Esophagus squamous epithelium (tissue), 5 donors: ENCODE measurements at places on chromosomes 5 and 9.

GRCh38 chr5:119359737-119360413 is 4.1 kb downstream of the TNFAIP8 start:
- DNase-seq = no peak

- no peak for DNase-seq
Observed at GRCh38 chr9:19938990-19939733, 150.3 kb upstream of the SLC24A2 start.

- DNase-seq = no peak
Observed at GRCh38 chr9:110821064-110821463, 152.5 kb downstream of the MUSK start.

DNA sequence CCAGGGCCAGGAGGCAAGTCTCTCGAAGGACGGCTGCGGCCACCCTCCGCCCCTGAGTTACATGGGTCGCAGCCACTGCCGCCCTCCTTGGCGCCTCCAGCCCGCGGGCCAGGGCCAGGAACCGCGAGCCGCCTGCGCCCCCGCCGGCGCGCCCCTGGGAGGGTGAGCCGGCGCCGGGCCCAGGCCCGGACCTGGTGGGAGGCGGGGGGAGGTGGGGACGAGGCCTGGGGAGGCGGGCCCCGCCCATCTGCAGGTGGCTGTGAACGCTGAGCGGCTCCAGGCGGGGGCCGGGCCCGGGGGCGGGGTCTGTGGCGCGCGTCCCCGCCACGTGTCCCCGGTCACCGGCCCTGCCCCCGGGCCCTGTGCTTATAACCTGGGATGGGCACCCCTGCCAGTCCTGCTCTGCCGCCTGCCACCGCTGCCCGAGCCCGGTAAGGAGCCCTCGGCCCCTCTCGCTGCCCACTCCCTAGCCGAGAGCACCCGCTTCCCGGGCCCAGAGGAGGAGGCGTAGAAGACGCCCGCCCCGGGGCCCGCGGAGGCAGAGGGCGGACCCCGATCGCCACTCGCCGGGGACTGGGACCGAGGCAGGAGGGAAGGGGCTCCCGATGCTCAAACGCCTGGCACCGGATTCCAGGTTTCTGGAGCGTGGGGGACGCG is at the start of gene ASS1:
Gene ASS1 (plus strand): TSS at position 397 of the 657 bp plus-strand sequence. CDS start 7,268 bp downstream, outside the sequence.
- DNase-seq = no peak

GRCh38 chr5:75707911-75708509 is 9.2 kb downstream of the POC5 start:
- no peak for DNase-seq

GRCh38 chr5:6480133-6481051 is 31.7 kb downstream of the UBE2QL1 start:
- DNase-seq = no peak

DNA sequence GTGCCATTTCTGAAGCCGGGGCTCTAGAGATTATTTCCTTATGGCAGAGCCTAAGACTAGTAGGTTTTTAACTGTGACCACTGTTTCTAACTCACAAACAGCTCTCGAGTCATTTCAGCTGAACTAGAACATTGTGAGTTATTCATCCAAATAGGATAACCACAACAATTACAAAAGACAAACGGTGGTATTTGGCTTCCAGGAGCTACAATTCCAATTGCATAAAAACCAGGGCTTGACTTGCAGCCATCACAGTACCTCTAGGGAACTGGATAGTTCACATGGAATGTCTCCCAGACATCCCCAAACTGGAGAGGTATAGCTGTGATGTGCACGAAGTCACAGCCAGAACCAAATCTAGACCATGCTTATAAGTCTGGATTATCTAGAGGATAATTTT is 224.8 kb downstream of the FAM114A2 start:
- DNase-seq = no peak

DNA sequence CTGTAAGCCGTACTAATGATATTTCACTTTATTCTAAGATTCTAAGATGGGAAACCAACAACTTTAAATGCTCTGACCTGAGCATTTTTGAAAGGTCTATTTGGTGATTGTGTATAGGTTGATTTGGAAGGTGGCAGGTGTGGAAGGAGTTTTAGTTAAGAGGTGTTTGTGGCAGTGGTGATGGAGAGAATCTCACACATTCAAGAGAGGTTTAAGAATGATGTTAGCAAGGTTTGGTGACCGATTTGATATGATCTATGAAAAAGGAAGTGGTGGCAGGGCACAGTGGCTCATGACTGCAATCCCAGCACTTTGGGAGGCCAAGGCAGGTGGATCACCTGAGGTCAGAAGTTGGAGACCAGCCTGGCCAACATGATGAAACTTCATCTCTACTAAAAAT is 319.2 kb upstream of the CD180 start:
- DNase-seq = no peak

DNA sequence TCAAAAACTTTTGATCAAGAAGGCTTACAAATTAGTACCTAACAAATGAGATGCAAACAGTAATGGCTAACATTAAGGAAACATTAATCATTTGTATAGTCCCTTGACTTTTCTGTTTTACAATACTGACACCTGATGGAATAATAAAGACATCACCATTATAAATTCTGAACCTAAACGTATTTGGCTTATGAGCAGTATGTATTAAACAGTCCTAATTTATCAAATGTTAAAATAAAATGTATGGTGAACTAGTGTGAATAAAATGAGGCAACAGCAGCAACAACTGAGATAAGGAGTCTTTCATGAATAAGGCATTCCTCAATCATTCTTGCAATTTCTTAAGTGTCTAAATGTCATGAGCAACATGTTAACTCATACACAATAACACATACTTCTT is 6.0 kb downstream of the PUM3 start:
- no peak for DNase-seq

DNA sequence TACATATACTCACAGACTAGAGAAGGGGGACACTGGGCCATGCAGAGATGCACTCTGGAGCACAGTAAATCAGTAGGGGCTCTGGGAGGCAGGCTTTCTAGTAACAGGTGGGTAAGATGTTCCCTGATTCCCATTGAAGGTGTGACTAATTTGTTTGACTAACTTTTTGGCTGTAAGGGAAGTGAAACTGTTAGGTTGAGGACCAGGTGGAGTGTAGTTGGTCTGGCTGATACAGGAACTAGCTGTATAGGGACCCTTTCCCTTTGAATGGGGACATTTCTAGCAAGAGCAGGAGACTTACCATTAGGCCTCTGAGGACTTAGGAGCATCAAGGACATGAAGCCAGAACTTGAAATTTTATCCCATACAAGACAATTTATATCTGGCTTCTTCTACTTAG is 989.6 kb upstream of the COX7C start:
- DNase-seq = no peak

DNA sequence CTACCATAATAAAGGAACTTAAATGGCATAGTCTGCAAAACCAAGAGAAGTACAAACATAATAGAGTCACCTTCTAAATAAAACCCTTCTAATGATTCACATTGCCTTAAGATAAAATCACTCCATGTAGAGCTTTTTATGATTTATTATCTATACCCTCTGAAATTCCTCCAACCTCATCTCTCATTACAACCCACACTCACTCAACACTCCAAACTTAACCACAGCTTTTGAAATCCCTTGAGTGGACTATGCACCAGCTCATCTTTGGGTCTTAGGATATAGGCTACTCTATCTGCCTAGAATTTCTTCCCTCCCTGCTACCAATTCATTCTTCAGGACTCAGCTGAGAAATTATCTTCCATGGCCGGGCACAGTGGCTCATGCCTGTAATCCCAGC is 122.5 kb downstream of the CETN3 start:
- no peak for DNase-seq

DNA sequence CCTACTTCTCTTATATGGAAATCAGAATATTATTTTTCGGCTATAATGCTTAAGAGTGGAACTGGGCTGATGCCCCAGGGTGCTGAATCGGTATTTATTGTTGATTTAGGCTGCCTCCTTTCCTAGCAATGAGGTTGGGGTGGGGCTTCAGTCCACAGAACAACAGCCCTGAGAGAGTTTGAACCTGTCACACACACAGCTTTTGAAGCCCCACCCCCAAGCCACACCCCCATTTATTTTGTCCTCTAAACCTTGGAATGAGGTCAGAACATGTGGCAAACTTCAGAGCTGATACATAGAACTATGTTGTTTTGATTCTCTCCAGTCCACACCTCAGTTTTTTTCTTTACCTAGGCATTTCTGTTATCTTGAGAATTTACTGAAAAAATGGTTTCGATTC is 51.7 kb upstream of the CAMK4 start:
- no peak for DNase-seq

- DNase-seq = no peak
Observed at GRCh38 chr5:59209758-59210359, 627.0 kb downstream of the RAB3C start.

DNA sequence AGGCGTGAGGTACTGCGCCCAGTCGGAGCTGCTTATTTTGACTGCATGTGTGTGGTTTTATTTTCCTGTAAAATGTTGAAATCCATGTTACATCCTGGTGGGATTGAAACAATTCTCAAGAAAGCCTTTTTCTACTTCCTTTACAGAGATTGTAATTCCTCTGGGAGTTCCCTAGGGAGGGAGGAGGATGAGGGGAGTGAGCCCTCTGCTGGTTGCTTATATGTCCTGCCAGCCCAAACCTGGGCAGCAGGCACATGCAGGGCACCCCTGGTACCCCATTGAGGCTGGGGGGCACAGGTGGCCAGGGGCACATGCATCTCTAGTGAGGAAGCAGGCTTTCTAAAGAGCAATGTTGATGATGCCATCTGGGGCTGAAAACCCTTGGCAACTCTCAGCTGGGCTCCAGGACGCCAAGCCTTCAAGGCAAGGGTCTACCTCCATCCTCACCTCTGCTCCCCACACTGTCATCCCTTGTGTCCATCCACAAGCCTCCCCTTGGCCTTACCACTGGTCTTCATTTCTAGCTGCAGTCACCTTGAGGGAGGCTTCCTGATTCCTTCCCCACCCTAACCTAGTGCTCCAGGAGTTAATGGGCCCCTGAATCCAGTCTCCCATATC is 84.7 kb upstream of the TNFSF8 start:
- no peak for DNase-seq

DNA sequence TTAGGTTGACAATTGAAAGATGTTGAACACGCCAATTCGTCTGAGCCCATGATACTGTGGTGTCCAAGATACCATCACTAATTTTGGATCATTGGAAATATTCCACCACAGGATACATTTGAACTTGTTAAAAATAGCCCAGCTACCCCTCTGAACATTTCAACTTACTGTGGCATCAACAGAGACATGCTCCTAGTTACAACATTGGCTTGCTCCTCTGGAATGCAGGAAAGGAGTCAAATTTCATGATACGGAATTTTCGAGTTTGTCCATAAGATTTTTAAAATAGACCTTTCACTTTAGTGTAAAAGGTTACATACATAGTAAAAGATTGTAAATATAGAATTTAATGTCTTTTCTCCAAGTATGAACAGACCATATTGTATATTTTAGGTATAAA is 12.8 kb downstream of the SEMA5A start:
- no peak for DNase-seq

GRCh38 chr5:128466554-128466953 is 71.5 kb downstream of the FBN2 start:
- no peak for DNase-seq

- DNase-seq = no peak
Observed at GRCh38 chr9:18747595-18747994, 273.6 kb downstream of the ADAMTSL1 start.

- no peak for DNase-seq
Observed at GRCh38 chr9:72506615-72507014, 14.8 kb upstream of the TMC1 start.

DNA sequence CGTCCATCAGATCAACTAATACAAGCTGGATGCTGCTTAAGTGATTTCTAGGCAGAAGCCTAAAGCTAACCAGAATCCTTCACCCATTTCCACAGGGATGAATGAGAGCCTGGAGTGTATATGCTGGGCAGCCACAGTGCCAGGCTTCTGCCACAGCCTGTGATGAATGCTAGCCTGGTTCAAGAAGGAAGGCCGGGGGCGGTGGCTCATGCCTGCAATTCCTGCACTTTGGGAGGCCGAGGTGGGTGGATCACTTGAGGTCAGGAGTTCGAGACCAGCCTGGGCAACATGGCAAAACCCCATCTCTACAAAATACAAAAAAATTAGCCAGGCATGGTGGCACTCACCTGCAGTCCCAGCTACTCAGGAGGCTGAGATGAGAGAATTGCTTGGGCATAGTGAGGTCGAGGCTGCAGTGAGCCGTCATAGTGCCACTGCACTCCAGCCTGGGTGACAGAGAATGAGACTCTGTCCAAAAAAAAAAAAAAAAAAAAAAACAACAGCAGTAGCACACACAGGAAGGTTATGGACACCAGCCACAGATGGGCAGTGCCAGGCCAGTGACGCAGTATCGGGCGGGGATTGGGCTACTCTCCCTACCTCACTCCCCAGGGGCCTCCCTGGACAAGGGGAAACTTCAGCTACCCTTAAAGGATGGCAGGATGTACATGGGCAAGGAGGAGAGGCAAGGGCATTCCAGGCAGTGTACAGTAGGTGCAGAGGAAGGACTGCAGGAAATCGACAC is 23.1 kb upstream of the HMCN2 start:
- DNase-seq = no peak

DNA sequence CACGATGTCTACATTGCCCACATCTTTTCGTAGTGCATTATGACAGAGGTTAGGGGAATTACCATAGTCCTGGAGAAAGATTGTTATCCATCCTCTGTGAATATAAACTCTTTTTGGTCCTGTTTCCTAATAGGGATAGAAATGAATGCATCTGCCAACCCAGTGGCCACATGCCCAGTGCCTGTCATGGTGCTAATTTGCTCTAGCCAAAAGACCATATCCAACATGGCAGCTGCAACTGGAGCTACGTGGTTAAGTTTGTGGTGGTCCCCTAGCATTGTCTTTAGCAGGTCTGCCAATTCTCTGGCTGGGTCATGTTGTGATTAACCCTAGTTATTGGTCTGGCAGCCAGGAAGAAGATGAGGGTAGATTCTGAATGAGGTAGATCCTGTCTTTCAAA is 87.5 kb downstream of the FGF18 start:
- DNase-seq = no peak

DNA sequence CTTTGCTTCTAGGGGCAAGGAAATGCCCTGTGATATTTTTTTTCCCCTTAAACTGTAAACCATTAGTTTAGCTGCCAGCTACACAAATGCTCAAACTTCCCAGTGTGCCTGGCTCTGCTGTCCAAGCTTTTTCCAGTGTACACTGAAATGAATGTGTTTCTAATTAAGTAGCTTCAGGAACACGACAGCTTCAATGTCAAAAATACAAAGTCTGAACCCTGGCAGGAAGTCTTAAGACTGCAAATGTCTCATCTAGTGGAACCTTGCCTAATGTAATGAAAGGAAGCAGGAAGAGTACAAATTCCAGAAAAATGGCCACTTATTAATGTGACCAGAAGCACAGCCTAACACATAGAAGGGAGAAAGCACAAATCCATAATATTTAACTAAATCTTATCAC is 255.2 kb downstream of the CRB2 start:
- no peak for DNase-seq

DNA sequence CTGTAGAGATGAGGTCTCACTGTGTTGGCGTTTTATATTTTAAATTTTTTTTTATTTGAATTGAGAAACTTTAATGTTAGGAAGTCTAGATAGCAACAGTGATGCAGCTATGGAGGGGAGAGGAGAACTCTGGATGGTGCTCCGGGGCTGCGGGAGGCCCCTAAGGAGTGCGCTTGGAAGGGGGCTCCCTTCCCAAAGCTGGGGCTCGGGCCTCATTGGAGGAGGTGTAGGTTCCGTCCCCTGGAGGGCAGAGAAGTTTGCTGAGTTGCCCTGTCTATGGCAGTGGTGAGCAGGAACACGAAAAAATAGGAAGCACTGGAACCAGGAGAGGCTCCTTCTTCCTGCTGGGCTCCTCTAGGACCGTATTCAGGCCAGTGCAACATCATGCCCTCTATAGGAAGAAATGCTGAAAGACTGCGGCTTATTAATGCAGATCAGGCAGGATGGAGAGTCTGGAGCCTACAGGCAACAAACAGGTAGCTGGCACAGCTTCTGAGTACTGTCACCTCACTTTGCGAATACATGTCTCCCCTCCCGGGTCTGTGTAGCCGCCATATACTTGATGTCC is 16.1 kb downstream of the AHRR start:
- no peak for DNase-seq
